ENCODE measurements at places on chromosomes 13 and 19.
A peak's percentile ranks its signal among the peaks of the same experiment; 100 is the strongest.

DNA sequence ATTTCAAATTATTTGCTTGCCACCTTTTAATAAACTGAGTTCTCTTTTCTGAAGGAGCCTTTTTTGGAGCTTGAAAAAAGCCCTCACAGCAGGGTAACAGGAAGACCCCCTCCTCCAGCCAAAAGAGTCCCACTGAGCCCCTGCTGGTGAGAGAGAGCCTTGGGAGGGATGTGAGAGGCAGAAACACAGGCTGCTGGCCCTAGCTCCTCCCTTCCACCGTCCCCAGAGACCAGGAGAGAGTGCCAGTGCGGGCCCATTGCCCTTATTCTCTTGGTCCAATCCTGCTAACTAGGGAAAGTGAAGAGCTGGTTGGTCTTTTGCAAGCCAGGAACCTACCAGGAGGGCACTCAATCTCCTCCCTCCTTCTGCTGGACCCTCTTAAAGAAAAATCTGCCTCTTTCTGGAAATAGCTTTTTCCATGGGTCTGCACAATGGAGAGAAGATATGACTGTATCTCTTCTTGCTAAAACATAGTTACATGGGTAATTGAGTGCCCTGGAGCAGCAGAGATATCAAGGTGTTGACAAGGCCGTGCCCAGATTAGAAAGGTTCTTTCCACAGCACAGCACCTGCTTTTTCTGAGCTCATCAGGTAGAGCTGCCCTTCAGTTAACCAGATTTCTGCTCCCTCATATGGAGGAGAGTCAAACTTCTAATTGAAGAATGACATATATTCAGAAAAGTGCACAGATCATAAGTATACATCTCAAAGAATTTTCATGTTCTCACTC is 113.9 kb downstream of the LRCH1 start:
- no peak for DNase-seq

GRCh38 chr13:37443538-37443937 is 155.0 kb downstream of the POSTN start:
- no peak for DNase-seq

GRCh38 chr19:19423322-19423721 is 17.8 kb downstream of the GATAD2A start:
- DNase-seq = no peak

GRCh38 chr19:33302974-33303790 is 848 bp upstream of the CEBPA start:
- peak; percentile 60 for DNase-seq

DNA sequence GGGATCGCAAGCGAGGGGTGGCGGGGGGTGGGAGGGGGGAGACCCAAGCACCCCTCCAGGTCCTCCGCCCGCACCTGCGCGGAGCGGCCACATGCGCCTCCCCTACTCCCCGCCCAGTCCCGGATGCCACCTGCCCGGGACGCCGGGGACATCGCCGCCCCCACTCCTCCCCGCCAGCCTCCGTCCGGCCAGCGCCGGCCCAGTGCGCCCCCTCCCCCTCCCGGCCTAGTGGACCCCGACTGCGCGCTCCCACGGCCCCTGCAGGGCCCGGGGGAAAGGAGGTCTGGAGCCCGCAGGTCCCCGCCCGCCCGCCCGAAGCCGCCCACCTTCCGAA is 263 bp downstream of the RHPN2 start:
- DNase-seq = peak; percentile 45

DNA sequence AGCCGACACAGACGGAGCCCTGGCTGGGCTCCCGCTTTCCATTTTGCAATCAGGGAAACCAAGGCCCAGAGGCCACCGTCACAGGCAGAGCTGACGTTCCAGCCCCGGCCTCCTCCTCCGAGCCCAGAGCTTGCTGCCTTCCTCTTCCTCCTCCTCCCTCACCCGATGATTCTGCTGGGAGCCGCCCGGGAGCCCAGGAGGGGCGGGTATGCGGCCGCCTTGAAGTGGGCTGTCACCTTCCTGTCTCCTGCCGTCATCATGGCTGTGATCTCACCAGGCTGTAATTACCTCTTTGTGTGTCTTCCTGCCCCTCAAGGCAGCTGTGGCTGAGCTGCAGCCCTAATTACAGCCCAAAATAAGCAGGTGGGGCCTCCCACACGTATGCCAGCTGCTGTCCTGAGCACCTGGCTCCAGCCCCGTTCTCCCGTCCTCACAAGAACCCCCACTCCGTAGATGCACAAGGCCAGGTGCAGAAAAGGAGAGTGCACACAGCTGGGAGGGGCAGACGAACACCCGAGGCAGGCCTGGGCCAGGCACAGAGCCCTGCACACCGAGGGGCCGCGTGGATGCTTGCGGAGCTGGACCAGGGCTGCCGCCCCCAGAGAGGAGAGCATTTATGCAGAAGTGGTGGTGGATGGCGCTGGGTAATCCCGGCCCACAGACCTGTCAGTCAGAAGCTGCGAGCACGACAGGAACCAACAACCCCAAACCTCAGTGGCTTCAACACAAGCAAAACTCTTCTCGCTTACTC is 4.0 kb downstream of the TPGS1 start:
- no peak for DNase-seq

DNA sequence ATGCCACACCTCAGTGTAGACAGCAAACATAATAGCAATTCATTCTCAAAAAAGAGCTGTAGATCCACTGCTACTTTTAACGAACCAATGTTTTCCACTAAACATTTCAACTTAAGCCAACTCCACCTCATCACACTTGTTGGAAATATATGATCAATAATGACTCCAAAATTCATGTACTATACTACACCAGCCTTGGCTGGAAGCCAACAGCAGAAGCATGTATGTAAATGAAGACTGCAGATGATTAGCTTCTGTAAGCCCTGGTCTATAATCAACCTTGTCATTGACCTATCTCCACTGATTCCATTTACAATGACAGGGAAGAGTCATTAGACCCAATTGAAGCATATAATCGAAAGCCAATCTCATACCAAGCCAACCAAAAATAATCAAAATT is 71.7 kb downstream of the STK24 start:
- DNase-seq = no peak

GRCh38 chr19:42207767-42208271 is 9.7 kb downstream of the DEDD2 start:
- DNase-seq = no peak

DNA sequence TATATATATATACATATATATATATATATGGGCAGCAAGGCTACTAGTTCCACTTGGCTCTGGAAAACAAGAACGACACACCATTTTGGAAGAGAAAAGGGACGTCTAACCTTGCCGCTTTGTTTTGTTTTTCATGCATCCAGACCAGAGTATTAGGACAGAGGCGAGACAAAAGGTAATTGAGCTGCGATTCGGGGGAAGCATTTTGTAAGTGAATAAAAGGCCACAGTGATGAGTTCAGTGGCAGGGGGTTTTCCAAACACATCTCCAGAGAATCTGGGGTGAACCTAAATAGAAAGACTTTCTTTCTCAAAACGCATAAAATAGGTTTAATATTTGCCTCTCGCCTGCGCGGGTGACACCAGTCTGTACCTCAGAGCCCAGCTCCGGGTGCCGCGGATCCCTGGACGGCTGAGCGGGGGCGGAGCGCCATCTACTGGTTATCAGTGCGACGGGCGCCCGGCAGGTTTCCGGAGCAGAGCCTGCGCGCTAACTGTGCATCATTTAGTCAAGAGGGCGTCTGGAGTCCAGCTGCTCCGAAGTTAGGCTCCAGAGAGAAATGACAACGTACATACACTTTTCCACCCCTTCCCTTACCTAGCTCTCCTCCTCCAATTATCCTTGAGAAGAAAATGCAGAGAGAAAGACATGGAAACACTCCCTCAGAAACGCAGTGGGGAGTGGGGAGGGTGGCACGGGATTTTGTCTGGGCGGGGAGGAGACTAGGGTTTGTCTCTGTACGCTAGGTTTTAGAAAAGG is 262.3 kb downstream of the TBC1D4 start:
- DNase-seq = peak; percentile 78

GRCh38 chr19:13599681-13600080 is 93.4 kb upstream of the CACNA1A start:
- no peak for DNase-seq

- no peak for DNase-seq
Measured at GRCh38 chr13:60047918-60048317, 115.8 kb downstream of the DIAPH3 start.

DNA sequence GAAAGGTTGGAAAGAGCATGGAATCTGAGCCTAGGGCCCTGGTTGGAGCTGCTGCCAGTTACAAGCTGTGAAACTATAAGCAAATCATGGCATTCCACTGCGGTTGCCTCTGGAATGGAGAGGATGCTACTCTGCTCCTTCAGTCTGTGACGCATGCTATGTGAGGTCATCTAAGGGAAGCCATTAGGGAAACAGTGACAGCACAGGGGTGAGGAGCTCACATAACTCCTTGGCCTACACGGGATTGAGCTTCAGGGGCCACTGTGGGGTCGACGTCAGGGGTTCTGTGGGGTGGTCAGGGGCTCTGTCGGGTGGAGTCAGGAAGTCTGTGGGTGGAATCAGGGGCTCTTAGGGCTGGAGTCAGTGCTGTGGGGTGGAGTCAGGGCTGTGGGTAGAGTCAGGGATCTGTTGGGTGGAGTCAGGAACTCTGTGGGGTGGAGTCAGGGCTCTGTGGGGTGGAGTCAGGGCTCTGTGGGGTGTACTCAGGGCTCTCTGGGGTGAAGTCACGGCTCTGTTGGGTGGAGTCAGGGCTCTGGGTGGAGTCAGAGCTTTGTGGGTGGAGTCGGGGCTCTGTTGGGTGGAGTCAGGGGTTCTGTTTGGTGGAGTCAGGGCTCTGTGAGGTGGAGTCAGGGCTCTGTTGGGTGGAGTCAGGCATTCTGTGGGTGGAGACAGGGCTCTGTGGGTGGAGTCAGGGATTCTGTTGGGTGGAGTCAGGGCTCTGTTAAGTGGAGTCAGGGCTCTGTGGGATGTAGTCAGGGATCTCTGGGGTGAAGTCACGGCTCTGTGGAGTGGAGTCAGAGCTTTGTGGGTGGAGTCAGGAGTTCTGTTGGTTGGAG is 35.8 kb upstream of the MEDAG start:
- peak; percentile 92 for DNase-seq

DNA sequence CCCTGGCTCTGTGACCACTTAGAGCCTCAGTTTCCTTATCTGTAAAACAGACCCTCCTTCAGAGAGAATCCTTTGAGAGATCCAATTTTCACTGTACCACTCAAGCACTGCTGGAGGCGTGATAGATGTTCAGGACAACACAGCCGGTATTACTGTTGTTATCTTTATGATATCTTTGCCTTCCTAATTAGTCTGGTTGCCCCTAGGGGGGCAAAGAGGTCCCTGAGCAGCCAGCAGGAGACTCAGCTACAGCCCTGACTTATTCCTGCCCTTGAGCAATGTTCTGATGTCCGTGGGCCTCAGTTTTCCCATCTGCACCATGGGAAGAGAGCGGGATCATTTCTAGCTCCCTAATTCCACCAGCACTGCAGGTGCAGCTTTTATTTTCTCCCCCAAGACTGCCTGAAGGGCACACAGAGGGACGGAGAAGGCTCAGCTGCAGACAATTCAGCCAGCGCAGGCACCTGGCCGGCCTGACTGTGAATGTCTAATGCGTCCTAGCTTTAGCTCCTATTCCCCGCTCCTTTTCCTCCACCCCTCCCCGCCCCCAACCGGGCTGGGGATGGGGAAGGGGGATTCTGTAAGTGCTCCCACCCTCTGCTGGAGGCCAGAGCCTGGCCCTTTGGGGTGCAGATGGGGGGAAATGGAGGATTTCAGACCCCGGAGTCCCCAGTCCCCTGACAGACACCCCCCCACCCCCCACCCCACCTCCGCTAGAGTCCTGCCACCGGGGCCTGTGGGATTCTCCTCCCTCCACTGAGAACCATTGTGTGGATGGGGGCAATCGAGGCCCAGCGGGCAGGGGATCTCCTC is 16.2 kb downstream of the TLE5 start:
- peak; percentile 61 for DNase-seq

- no peak for DNase-seq
Measured at GRCh38 chr13:67917291-67917987, 687.3 kb upstream of the PCDH9 start.

DNA sequence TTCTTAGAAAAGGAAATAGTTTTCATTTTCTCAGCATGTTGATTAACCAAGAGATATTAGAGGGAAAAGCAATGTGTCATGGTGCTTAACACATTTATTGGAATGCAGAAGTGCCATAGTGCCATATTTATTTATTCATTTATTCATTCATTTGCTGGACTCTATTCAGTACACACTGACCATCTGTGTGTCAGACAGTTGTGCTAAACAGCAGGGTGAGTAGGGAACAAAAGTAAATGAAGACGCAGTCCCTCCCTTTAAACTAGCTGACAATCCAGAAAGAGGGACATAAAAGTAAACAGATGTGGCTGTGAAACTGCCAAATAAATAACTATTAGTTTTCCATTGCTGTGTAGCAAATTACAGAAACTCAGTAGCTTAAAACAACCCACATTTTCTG is 323.7 kb downstream of the MTUS2 start:
- no peak for DNase-seq

DNA sequence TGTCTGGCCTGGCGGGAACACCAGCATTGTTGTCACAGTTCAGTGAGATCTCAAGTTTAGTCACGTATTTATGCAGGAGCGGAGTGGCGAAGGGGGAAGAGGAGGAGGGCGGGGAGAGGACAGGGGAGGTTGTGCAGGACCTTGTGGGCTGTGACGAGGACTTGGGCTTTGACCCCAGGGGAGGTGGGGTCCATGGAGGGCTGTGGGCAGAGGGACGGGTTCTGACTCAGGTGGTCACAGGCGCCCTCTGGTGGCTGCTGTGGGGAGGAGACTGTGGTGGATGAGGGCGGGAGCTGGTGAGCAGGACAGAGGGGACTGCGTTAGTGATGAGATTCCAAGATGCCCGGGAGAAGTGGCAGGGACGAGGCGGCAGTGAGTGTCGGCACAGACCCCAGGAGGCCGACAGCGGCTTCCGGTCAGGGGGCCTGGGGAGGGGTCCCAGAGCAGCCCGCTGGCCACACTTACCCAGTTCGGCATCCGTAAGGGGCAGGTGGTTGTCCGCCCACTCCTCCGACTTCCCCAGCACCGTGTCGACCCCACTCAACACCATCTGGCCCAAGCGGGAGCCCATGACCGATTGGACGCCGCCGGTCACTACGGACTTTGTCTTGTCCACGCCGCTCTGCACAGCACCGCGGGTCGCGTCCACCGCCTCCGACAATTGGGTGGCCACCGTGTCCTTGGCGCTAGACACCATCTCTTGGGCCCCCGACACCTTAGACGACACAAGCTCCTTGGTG is 15.7 kb downstream of the PLIN3 start:
- DNase-seq = peak; percentile 79

DNA sequence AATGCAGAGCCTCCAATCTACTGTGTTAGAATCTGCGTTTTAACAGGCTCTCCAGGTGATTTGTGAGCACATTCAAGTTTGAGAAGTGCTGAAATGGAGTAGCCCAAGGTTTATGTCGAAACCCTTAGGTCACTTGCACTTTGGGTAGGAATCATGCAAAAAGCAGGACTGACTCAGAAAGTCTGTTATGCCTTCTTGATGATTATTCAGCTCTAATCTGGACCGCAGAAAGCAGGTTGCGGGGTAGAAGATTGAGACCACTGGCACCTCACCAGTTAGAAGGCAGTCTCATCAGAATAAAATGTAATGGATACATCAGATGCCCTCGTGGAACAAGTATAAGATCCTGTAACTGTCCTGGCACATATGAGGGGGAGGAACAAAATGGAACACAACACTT is 326.3 kb downstream of the DCLK1 start:
- no peak for DNase-seq
